Sigmoid colon (tissue), 7 donors: ENCODE measurements at places on chromosomes 3 and 15. TPM values are rescaled to one million over a fixed set of nuclear protein-coding genes. Genes with fewer than 3 reads are reported as not detected.

The SEMA3B gene
- polyA plus RNA-seq: 39.2 TPM

The CRBN gene
- 29.6 TPM for polyA plus RNA-seq

The DNAJC13 gene
- polyA plus RNA-seq: 14.3 TPM

The LRRC34 gene
- 0.60 TPM for polyA plus RNA-seq

The LSM3 gene
- polyA plus RNA-seq: 19.2 TPM

The TRH gene
- polyA plus RNA-seq: 0.03 TPM

The AP3B2 gene
- not detected for polyA plus RNA-seq

The COL8A1 gene
- 0.60 TPM for polyA plus RNA-seq

The CRABP1 gene
- 3.3 TPM for polyA plus RNA-seq

The LDHAL6B gene
- not detected for polyA plus RNA-seq

The ANKRD34C gene
- not detected for polyA plus RNA-seq

The TNIK gene
- 7.2 TPM for polyA plus RNA-seq

The LRTM1 gene
- not detected for polyA plus RNA-seq

The SPTBN5 gene
- 0.92 TPM for polyA plus RNA-seq

The DNAJB11 gene
- polyA plus RNA-seq: 10.8 TPM

The KLHL6 gene
- polyA plus RNA-seq: under 0.01 TPM

The CCR4 gene
- 3.1 TPM for polyA plus RNA-seq

The CD96 gene
- 0.23 TPM for polyA plus RNA-seq

The MANF gene
- 28.2 TPM for polyA plus RNA-seq

The ZNF280D gene
- polyA plus RNA-seq: 12.0 TPM

The INSYN1 gene
- polyA plus RNA-seq: 1.1 TPM

The IL16 gene
- polyA plus RNA-seq: 3.0 TPM

The CCDC13 gene
- polyA plus RNA-seq: 0.69 TPM

The OXSR1 gene
- 13.8 TPM for polyA plus RNA-seq

The SLC24A5 gene
- polyA plus RNA-seq: not detected

The CAND2 gene
- polyA plus RNA-seq: 1.5 TPM

The TMEM89 gene
- not detected for polyA plus RNA-seq

The TMC3 gene
- not detected for polyA plus RNA-seq

The SPINK8 gene
- polyA plus RNA-seq: not detected

The DPH3 gene
- 30.1 TPM for polyA plus RNA-seq

The SLC22A14 gene
- polyA plus RNA-seq: not detected

The MTMR10 gene
- 12.7 TPM for polyA plus RNA-seq

The PTX3 gene
- polyA plus RNA-seq: 0.69 TPM

The CACNA2D2 gene
- 1.2 TPM for polyA plus RNA-seq

The RBPMS2 gene
- polyA plus RNA-seq: 7.3 TPM

The ALDH1A2 gene
- polyA plus RNA-seq: 2.1 TPM

The SYNPR gene
- polyA plus RNA-seq: not detected

The ATP6V1A gene
- 22.2 TPM for polyA plus RNA-seq

The ZNF80 gene
- polyA plus RNA-seq: not detected

The CGGBP1 gene
- polyA plus RNA-seq: 24.6 TPM

The CACNA2D3 gene
- polyA plus RNA-seq: 0.32 TPM

The FBN1 gene
- 1.2 TPM for polyA plus RNA-seq

The PSMD2 gene
- polyA plus RNA-seq: 153 TPM

The RASGRF1 gene
- 0.60 TPM for polyA plus RNA-seq

The CLDN16 gene
- polyA plus RNA-seq: not detected

The SNAPC5 gene
- 38.6 TPM for polyA plus RNA-seq

The KNL1 gene
- 5.9 TPM for polyA plus RNA-seq

The LSAMP gene
- 1.2 TPM for polyA plus RNA-seq

The PRKAR2A gene
- polyA plus RNA-seq: 9.6 TPM

The HHLA2 gene
- polyA plus RNA-seq: 83.5 TPM
